ENCODE measurements at places on chromosomes 11 and 22.

DNA sequence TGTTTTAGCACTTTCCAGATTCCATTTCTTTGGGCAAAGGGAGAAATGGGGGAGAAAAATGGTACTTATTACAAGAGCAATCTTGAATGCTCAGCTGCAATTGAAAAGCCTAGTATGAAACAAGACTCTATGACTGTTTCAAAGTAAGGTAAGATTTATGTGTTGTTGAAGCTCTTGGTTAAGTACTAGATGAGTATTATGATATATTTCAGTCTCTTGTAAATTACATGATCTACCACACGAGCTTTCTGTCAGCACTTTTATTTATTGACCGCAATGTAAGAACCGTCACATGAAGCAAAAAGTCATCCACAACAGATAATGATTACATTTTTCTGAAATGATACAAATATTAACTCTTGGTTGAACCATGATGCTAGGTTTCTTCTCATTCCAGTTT is 906.7 kb upstream of the CHORDC1 start:
- DNase-seq = no peak
- H3K27me3 ChIP-seq = no peaks in the 10 kb centered on the region
- H3K27ac ChIP-seq = no peak overlapping the region

DNA sequence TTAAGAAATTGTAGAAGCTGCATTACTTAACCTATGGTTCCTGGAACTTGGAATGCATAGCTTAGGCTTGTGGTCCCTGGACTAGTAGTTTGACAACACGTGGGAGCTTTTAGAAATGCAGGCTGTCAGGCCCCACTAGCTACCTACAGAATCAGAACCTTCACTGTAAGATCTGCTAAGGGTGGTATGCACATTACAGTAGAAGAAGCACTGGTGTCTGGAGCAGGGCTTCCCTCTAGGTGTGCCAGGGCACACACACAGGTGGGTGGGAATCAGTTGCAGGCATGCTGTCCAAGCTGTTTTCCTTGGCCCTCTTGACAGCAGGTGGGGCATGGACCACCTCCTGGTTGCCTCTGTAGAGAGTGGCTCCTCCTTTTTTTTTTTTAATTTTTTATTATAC is 8.8 kb downstream of the NNMT start:
- peaks cover 51% of the 10 kb centered on the region for H3K4me1 ChIP-seq
- no peaks in the 10 kb centered on the region for H3K27me3 ChIP-seq
- H3K4me3 ChIP-seq = peak overlapping the region; percentile 61
- no peak for DNase-seq
- H3K27ac ChIP-seq = no peak overlapping the region

- H3K36me3 ChIP-seq = peaks cover 73% of the 10 kb centered on the region
- no peak overlapping the region for H3K4me3 ChIP-seq
- H3K4me1 ChIP-seq = peaks cover 5% of the 10 kb centered on the region
- DNase-seq = no peak
Measured at GRCh38 chr22:40367342-40367741, 3.1 kb upstream of the SGSM3 start.

GRCh38 chr11:66371627-66372415 is at the start of gene SLC29A2:
Gene SLC29A2, minus strand, starts transcription at chr11:66371760. Its CDS starts 169 bp downstream, at chr11:66371591.
- peak within 1 kb of the TSS; percentile 76 for H3K4me3 ChIP-seq
- no peak within 1 kb of the TSS for H3K27ac ChIP-seq
- peak; percentile 81 for DNase-seq
- H3K36me3 ChIP-seq = peaks cover 8% of the 10 kb centered on the region

DNA sequence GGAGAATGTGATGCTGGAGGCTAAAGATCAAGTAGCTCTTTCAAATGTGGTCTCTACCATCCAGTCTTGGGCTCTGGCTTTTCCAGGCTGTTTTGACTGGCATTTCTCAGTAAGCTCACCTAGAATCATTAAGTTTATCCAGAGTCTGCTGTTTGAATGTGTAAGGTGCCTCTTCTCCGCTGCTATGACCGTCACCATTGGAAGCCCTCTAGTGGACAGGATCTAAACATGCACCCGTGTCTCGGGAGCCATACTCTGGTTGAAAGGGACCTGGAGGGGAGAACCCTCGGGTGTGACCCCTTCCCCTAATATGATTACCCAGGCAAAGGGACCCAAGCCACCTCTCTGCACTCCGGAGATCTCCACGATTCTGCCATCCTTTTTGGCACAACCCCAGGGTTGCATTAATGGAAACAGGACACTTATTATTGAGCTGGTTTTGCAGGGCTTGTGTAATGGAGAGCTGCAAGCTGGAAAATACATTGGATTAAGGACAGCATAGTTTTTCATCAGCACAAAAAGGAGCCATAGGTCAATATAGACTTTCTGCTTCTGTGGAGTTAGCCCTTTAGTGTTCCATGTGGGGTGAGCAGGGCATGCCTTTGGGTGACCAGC is 191.0 kb upstream of the LARGE1 start:
- no peak overlapping the region for H3K4me3 ChIP-seq
- no peaks in the 10 kb centered on the region for H3K4me1 ChIP-seq
- no peaks in the 10 kb centered on the region for H3K36me3 ChIP-seq
- H3K27ac ChIP-seq = no peak overlapping the region
- DNase-seq = peak; percentile 0
- H3K27me3 ChIP-seq = no peaks in the 10 kb centered on the region

GRCh38 chr22:44975427-44976262 is 34.2 kb downstream of the PHF21B start:
- H3K4me3 ChIP-seq = no peak overlapping the region
- no peaks in the 10 kb centered on the region for H3K4me1 ChIP-seq
- no peak overlapping the region for H3K27ac ChIP-seq
- H3K27me3 ChIP-seq = peaks cover 51% of the 10 kb centered on the region
- H3K36me3 ChIP-seq = no peaks in the 10 kb centered on the region

GRCh38 chr22:50206599-50206998 is 5.8 kb downstream of the SELENOO start:
- H3K36me3 ChIP-seq = peaks cover 72% of the 10 kb centered on the region
- peaks cover 6% of the 10 kb centered on the region for H3K4me1 ChIP-seq
- no peaks in the 10 kb centered on the region for H3K27me3 ChIP-seq
- no peak overlapping the region for H3K27ac ChIP-seq

- DNase-seq = no peak
- H3K4me1 ChIP-seq = peaks cover 25% of the 10 kb centered on the region
- H3K27ac ChIP-seq = no peak overlapping the region
- H3K36me3 ChIP-seq = no peaks in the 10 kb centered on the region
- H3K27me3 ChIP-seq = no peaks in the 10 kb centered on the region
Measured at GRCh38 chr11:11611381-11611780, 10.4 kb downstream of the GALNT18 start.

GRCh38 chr11:94741022-94741679 is 27.0 kb upstream of the AMOTL1 start:
- peak; percentile 57 for DNase-seq
- peak overlapping the region; percentile 57 for H3K4me3 ChIP-seq
- H3K27ac ChIP-seq = peak overlapping the region; percentile 69
